Keratinocyte (primary cell): ENCODE measurements at places on chromosomes 3 and 15. TPM values are rescaled to one million over a fixed set of nuclear protein-coding genes. Genes with fewer than 3 reads are reported as not detected.

DNA sequence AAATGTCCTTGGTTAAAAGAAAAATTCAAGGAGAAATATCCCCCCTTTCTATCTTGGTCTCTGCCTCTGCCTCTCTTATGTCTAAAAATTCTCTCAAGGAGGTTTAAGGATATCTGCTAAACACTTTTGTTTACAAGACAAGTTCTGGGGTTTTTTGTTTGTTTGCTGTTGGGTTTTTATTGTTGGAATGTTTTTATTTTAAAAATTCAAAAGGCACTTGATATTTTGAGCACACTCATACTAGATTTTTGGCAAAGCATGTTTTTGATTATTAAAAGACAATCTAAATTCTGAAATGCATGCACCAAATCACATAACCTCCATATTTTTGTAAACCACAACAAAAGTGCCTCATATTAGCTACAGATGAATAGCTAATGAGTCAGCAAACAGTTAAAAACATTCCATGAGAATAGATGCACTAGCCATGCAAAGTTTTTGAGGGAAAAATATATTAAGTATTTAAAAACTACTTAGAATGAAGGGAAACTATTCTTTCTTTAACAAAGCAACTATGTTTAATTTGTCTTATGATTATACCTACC, 84.6 kb downstream of the ZBTB20 start:
- no peak for DNase-seq

DNA sequence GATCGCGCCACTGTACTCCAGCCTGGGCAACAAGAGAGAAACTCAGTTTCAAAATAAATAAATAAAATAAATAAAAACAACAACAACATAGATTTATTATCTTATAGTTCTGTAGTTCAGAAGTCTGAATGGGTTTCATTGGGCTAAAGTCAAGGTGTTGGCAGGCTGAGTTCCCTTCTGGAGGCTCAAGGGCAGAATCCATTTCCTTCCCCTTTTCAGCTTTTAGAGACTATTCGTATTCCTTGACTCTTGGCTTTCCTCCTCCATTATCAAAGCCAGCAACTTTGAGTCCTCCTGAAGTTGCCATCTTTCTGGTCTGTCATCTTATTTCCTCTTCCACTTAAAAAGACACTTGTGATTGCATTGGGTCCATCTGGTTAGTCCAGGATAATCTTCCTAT, 12.1 kb downstream of the BLM start:
- no peak for DNase-seq

- DNase-seq, result no peak
Observed at GRCh38 chr3:151204530-151205402, 1.8 kb upstream of the GPR171 start.

DNA sequence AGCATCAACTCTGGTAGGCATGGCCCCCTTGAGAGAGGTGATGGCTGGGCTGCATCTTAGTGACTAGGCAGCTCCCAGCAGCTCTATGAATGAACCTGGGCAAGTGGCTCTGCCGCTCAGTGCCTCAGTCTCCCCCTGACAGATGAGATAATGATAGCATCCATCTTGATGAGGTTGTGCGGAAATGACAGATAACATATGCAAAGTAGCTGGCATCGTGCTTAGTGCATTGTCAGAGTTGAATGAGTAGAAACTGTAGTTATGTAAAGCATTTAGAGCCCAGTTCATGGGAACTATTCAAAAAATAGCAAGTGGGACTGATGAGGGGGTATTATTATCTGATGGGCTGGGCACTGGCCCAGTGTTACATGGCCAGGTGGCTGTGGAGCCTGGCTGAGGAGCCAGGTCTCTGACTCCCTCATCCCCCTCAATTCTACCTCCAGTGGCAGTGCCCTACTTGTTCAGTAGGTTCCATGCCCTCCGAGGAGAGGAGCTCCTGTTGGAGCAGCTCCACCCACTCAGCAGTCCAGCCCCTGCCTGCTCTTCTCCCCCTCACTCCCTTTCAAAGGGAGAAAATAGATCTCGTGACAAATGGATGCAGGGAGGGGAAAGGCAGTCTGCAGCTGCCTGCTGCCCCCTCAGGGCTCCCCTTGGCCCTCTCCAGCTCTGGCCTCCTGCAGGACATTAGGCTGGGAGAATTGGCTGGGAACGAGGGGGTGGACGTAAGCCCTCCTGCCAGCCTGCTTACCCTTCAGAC, 6.6 kb downstream of the PRKCD start:
- no peak for DNase-seq

DNA sequence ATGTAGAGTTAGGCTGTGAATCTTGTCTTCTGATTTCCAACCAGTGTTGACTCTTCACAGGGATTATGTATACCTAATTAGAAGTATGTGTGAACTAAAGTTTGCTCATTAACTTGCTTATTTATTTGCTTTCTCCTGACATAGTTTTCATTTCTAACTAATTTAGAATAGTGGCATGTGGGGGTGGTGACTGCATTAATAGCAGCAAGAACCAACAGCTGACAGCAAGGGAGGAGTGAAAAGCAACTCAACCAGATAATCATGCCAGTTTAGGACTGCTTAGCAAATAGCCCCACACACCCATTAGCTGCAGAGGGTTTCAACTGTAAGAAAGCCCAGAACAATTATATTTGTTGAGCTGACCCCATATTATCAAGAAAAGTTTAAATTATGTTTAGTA, 3.8 kb downstream of the ST3GAL6 start:
- DNase-seq, result no peak

DNA sequence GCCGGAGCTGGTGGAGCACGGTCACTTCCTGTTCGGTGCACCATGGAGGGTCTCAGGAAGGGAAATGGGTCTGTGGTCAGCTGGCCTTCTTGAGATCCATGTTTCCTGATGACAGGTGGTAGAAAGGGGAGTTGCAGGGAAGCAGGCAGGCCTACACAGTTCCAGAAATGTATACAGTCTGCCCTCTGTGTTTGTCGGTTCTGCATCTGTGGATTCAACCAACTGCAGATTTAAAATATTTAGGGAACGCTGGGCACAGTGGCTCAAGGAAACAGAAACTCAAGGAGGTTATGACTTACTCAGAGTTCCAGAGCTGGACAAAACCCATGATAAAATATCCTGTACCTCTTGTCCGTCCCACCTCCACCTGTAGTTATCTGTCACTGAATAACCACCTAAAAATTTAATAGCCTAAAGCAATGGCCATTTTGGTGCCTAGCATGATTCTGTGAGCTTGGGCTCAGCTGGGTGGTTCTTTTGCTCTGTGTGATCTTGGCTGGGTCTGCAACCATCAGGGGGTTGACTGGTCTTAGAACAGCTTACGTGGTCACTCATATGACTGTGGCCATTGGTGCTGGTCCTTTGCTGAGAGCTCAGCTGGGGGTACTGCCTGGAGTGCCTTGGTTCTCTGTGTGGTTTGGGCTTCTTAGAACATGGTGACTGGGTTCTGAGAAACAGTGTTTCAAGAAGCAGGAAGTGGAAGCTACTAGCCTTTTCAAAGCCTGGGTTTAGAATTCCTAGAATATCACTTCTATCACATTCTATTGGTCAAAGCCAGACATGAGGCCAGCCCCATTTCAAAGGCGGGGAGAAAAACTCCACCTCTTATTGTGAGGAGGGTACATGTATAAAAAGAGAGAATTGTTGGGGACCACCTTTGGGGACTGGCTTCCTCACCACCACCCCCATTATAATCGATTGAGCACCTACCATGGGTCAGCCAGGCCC, 239.7 kb upstream of the BHLHE40 start:
- DNase-seq, result no peak

DNA sequence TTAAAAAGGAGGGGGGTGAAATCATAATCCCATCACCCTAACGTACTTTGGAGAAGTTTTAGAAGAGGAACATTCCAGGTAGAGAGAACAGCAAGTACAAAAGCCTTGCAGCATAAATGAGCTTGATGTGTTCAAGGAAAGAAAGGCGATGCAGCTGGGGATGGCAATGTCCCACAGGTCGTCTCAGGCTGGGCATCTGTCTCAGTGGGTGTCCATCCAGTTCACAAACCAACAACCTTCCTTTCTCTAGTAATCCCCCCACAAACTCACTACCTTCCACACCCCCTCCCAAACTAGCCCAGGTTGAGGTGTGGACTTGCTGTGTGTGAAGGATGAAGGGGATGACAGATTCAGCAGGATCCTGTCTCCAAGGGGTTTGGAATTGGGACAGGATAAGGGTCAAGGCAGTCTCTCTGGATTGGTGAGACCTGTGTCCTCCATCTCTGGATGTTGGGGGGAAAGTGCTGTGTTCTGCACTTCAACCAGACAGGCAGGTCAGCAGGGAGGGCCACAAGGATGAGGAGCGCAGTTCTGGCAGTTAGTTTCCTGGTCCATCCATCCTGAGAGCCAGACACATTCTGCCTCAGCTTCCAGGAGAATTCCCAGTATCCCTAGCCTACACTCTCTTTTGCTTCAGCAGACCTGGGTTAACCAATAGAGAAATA, 1.7 kb upstream of the ESYT3 start:
- no peak for DNase-seq

- DNase-seq, result no peak
Observed at GRCh38 chr3:10357592-10358308, 36.8 kb upstream of the SEC13 start.

GRCh38 chr3:23435318-23435717, 232.2 kb downstream of the UBE2E2 start:
- no peak for DNase-seq

- no peak for DNase-seq
Observed at GRCh38 chr3:52181543-52181942, 16.4 kb upstream of the ALAS1 start.

DNA sequence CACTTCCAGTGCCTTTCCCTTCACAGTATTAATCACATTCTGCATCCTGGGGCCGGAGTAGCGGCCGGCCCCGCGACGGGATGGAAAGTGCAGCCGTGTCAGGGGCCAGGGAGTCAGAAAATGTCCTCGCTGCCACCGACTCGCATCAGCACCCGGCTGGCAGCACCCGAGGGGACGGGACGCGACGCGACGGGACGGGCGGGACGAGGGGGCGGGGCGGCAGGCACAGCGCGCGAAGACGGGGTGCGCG, 353 bp downstream of the ATG3 start:
- DNase-seq, result no peak

DNA sequence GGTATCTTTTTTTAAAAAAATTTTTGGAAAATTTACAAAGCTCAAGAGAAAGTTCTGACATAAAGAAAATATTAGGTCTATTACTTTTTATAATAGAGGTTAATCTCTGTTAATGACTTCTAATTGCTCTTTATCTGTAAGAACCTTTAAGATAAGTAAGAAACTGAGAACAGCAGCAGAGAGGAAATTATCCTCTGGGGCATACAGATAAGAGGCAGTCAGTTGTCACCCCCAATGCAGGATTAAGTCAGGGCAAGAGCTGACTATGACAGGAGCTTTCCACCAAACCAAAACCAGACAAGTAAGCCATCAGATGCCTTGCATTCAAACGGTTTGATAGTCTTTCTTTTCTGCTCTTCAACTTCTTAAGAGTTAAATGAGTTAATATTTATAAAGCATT, 149.0 kb downstream of the GSK3B start:
- no peak for DNase-seq

GRCh38 chr15:77019521-77020331, 24.8 kb downstream of the PSTPIP1 start:
- no peak for DNase-seq

DNA sequence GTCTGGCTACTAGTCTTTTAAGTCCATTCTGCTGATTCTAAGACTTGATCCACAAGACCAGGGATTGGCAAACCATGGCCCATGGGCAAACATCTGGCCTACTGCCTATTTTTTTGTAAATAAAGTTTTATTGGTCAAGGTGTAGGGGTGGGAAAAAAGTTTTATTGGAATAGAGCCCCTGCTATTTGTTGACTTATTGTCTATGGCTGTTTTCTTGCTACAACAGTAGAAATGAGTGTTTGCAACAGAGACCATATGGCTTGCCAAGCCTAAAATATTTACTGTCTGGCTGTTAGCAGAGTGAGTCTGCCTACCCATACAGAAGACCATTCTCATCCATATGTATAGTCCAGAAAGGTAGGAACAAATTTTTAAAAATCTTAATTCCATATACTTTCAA, 106.4 kb downstream of the PTPRG start:
- DNase-seq, result no peak

- no peak for DNase-seq
Observed at GRCh38 chr3:147493065-147493464, 83.9 kb downstream of the ZIC1 start.

GRCh38 chr15:85564686-85565085, 184.3 kb downstream of the AKAP13 start:
- no peak for DNase-seq

DNA sequence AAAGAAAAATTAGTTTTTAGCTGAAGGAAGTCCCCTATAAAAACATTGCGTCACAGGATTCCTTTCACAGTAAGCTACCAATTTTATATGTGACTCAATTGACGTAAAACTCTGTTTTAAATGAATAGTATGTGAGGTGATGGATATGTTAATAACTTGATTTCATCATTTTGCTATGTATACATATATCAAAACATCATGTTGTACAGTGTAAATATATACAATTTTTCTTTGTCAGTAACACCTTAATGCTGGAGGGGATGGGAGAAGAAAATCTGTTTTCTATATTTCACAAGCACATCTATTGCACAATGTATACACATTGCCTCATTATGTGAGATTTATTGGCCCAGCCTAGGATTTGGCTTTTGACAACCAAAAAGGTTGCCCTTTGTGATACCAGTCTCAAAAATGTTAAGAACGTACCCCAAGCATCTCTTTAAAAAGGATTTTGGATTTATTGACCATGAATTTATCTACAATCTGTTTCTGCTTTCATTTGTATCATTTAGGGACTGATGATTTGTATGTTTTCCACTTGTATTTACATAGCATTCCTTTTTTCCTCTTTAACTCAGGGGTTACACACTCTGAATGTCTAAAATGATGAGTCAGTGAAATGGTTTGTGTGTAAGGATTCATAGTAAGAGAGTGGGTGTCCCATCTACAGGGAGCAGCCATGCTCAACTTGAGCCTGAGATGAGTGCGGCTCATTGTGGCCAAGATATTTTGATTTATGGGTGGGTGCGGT, 62.6 kb downstream of the CRTC3 start:
- DNase-seq, result no peak

DNA sequence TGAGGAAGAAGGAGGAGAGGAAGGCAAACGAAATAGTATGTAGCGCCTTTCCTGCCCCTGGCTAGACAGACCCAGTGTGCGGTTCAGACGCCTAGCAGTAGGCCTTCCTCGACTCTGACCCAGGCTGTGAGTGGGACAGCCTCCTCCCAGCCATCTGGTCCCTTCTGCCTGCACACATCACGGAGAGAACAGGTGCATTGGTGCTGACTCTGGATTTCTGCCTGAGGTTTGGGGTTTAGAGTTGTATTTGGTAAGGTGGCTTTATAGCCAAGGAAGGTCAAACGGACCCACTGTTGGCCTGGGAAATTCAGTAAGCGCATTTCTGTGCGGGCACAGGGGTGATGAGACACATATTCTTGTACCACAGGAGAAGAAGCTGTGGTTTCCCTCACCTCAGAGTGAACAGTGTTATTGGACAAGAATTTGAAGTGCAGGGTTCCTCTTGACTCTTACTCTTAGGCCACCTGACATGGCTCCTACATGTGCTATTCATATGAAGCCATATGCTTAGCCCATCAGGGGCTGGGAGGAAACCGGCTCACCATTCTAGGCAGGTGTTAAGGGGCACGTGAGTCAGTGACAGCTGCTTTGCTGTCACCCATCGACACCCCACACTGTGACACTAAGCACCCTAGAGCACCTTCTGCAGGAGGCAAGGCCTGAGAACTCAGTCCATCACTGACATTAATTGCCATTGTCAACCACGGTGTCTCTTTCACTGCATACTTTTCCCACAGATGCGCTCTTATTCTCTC, 143.3 kb downstream of the CHDH start:
- DNase-seq, result no peak

The FGD5 gene
- polyA plus RNA-seq, result not detected in 3 replicates

The RTP3 gene
- not detected in 3 replicates for polyA plus RNA-seq

The OR5K2 gene
- polyA plus RNA-seq, result not detected in 3 replicates

The FAIM gene
- 3.1 to 6.7 TPM (median 3.2 TPM) in 3 replicates for polyA plus RNA-seq

The FEZF2 gene
- not detected in 3 replicates for polyA plus RNA-seq

The STRIT1 gene
- polyA plus RNA-seq, result not detected in 3 replicates

The PSTPIP1 gene
- polyA plus RNA-seq, result 9.6 to 11.2 TPM (median 10.0 TPM) in 3 replicates

The AQP9 gene
- polyA plus RNA-seq, result 1.5 to 3.6 TPM (median 2.6 TPM) in 3 replicates

The EXD1 gene
- 0.02 to 0.17 TPM (median 0.16 TPM) in 3 replicates for polyA plus RNA-seq
